ENCODE measurements at places on chromosomes 13 and 19.

- DNase-seq = no peak
Measured at GRCh38 chr13:83577183-83577582, 305.1 kb downstream of the SLITRK1 start.

- DNase-seq = no peak
Measured at GRCh38 chr19:4375164-4376027, 25.0 kb downstream of the SH3GL1 start.

GRCh38 chr13:76656500-76656899 lies 229.7 kb downstream of the KCTD12 start:
- DNase-seq = no peak

DNA sequence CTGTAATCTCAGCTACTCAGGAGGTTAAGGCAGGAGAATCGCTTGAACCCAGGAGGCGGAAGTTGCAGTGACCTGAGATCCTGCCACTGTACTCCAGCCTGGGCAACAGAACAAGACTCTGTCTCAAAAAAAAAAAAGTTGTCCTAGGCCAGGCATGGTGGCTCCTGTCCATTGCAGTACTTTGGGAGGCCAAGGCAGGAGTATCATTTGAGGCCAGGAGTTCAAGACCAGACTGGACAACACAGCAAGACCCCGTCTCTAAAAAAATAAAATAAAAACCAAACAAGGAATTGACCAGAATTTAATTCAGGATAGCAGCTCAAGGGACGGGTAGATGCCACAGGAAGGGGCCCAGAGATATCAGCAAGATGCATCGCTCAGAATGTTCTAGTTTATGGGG lies 4.9 kb downstream of the SULT2B1 start:
- DNase-seq = no peak

DNA sequence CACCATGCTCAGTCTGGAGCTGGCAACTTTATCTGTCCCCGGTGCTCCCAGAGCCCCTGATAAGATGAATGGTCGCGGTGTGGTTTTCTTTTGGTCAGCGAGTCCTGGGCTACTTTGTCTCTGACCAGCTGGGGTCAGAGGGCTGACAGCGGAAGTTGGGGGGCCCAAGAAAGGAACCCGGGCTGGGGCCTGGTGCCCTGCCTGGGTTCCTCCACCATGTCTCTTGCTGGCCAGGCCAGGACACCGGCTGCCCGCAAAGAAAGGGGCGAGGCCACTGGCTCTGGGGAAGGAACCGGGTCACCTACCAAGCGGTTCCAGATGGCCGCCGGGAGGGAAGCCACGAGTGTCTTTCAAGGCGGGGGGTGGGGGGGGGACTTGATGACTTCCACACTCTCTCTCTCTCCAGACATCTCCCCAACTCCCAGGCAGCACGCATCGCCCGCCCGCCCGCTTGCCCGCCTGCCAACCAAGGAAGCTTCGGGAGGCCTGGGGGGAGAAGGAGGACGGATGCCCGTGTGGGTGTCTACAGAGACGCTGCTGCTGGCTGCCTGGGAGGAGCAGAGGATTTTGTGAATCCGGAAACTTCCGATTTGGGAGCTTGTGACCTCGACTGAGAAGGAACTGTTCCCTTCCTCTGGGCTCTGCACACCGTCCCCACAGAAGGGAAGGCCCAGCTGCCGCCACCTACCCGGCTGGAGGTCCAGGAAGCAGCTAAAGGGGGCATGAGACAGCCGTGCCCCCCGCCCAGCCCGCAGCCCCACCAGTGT lies 1.1 kb downstream of the PIP5K1C start:
- DNase-seq = no peak

DNA sequence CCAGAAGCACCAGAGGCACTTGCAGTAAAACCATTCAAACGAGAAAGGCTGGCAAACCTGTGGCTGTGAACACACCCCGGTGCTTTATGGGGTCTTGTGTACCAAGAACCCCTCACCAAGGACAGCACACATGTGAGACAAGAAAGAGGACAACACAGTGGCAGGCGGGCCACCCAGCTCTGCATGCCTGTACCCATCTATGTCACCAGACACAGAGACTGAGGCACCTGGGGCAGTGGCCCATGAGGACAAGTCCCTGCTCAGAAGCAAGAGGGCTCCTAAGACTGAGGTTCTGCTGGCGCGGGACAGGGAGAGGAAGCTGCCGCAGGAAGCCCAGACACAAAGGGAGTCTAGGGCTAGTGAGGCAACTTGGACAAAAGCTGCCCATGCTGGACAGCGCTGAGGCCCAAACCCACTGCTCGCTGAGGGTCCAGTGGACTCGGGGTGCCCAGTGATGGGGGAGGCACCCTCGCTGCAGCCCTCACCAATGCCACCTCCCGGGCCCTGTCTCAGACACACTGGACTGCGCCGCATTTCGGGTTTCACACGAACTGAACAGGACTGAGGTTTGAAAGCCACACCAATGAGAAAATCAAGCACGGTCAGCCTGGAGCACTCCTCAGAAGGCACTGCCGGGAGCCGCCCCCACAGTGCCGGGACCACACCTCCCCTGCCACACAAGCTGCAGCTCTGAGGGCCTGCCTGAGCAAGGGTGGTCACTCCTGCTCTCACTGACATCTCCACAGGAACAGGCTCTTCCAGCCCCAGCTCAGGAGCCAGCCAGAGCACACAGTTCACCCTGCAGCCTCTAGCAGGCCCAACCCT lies 232.7 kb downstream of the TUBA3C start:
- no peak for DNase-seq

DNA sequence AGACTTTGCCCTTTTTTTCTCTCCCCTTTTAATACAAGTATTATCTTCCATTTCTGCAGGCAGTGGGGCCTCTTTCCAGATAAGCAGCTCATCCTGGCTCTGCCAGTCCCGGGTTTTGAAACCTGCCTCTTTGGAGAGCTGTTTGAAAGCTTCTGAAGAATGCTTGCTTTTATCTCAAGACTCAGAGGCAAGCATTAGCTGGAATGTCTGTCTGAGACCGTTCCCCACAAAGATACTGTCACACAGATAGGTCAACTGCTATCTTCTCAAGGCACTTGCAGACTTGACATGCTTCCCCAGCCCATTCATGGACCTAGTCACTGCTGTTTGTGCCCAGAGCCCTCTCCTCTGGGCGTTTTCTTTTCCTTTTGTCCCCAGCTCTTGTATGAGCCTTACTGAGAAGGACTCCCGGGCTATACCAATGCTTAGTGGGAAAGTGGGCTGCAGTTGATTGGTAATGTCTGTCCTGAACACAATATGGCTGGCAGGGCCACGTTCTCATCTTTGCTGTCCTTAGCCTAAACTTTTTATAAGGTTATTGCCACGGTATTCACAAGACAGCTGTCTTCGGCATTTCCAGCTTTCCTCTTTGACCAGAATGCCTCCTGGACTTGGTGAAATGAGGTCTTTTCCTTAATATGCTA lies 13.4 kb downstream of the SERP2 start:
- no peak for DNase-seq

GRCh38 chr13:36217456-36217855 lies 3.1 kb upstream of the SOHLH2 start:
- DNase-seq = no peak

GRCh38 chr13:33480561-33480960 lies 195.0 kb upstream of the STARD13 start:
- DNase-seq = no peak

GRCh38 chr19:33402421-33403220 lies 29.1 kb downstream of the CEBPG start:
- DNase-seq = no peak

DNA sequence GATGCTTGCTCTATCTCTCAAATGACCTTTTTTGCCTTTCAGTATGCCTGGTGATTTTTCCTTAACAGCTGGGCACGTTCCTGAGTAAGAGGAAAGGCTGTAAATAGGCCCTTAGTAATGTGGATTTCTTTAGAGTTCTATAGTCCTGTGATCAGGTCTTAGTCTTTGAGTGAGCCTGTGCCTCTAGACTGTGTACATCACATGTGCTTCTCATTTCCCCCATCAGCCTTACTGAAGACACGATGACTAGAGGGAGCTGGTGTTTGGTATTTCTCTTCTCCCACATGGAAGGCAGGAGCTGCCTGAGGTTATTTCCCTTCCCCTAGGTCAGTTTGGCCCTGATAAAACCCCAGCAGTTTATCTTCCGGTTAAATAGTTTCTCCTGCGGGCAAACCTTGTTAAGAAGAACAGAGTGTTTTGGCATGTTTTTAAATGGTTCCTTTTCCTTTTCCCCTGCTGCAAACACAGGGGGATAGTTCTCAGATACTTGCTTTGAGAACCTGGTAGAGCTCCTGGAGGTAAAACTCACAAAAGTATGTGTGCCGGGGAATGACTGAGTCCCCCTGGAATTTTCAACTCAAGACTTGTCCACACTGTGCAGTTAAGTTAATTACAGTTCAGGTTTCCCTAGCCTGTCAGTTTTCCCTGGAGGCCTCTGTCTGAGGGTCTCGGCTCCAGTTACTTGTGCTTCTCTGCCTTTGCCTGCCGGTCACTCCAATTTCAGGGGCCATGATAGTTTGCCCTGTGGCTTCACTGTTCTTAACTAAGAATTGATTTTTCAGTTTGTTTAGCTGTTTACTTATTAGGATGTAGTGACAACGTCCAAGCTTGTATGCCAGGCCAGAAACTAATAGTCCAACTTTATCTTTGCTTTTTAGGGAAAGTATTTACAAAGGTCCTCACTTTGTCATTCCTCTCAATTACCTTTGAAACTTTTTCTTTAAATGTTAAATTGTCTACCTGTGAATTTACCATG lies 94.4 kb downstream of the URI1 start:
- no peak for DNase-seq

DNA sequence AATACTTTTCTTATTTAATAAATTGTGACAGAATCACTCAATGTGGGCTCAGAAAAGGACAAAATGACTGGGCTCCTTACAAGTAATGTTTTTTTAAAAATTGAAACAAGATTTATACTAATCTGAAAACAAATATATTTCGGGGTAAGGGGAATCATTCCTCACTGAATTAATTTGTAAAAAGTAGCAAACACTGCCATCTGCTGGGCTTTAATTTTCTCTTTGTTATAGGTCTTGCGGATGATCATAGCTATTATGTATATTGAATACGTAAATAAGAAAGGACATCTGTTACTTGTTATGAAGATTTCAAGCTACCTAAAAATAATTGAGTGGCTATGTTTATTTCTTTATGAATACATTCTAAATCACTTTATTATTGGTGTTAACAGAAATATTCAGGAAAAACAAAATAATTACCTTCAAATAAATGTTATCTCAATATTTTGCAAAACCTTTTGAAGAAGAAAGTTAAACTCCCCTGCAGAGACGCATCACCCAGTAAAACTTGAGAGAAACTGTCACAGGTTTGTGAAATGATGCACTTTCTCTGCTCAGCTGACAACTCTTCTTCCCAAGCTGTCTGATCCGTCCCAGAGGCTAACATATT lies 17.8 kb upstream of the ENOX1 start:
- DNase-seq = no peak

DNA sequence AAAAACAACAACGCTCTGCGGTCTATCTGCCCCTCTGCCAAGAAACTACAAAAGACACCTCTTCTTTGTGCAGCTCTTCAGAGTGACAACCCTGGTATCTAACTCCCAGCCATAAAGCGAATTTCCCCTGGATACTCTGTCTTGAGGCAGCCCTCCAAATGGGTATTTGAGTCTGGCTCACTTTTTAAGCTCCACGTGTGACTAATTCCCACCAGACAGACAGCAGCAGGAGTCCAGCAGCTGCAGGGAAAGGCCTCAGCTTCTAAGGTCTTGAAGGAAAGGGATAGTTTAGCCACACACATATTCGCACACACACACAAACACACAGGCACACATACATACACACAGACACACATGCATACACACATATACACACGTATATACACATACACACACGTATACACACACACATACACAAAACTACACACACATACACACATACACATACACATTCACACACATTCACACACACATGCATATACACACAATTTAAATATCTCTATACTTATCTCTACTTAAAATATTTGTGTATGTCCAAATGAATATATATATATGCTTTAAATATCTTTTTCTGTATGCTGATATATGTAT lies 188.8 kb downstream of the TSHZ3 start:
- DNase-seq = no peak

GRCh38 chr19:784541-784940 lies 12.7 kb upstream of the PTBP1 start:
- no peak for DNase-seq

DNA sequence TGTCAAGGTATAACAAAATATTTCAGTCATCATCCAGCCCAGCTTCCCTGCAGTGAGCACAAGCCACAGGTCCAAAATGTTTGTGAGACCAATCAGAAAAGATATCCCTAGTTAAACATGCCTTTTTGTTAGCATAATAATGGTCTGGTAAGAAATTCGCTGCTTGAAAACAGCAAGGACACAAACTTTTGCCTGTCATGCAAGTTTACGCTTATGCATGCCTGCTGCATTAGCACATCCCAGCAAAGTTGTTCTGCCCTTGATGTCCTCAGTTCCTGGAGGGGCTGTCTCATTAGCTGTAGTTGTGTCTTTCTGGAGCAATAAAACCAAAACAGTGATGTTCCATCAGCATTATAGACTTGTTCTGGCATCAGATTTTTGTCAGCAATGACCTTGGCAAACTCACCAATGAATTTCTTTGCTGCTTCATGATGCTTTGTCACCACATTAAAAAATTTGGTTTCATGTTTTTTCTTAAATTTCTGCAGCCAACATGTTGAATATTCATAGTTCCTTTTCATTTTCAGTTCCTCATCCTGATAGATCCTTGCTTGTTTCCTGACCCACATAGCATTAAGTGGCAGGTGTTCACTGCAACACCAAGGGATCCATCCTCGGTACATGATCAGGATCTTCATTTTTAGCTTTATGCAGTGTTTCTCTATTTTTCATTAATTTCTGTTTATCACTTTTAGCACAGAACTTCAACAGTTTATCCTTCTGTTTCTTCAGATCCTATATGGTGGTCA lies 72.0 kb upstream of the GPR183 start:
- no peak for DNase-seq

- DNase-seq = no peak
Measured at GRCh38 chr13:105016266-105016665, 1519.2 kb downstream of the EFNB2 start.

DNA sequence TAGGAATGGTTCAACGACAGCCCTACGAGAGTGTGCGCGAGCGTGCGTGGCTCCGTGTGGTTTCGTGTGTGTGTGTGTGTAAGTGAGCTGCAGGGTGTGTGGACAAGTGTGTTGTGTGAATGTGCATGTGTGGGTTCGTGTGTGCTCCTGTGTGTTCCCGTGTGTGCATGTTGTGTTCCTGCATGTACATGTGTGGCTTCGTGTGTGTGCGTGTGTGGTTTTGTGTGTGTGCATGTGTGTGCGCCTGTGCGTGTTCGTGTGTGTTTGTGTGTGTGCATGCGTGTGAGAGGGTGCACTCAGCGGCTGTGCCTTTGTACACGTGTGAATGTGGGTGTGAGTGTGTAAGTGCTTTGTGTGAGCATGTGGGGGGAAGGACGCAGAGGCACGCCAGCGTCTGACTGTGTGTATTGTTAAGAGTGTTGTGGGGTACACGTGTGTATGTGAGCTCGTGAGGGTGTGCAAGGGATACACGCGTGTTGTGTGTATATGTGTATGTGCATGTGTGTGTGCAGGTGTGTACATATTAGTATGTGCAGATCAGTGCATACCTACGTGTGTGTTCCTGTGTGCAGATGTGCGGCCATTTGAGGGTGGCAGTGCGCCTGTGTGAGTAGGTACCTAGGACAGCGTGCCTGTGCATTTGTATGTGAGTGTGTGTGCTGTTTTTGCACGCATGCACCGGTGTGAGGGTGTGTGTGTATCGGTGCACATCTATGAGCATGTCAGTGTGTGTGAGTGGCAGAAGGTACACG lies 24.3 kb upstream of the ONECUT3 start:
- no peak for DNase-seq

- DNase-seq = no peak
Measured at GRCh38 chr19:2045501-2046045, 5.5 kb downstream of the MKNK2 start.

- no peak for DNase-seq
Measured at GRCh38 chr13:108276060-108276459, 6.5 kb downstream of the TNFSF13B start.

GRCh38 chr13:45796426-45797235 lies 54.9 kb downstream of the SIAH3 start:
- no peak for DNase-seq

All from stimulated activated CD8-positive, alpha-beta memory T cell treated with anti-CD3 and anti-CD28 coated beads, Interleukin-7, amount 100 ng/mL, for 1 hour (primary cell).